ENCODE measurements at places on chromosomes 16 and 17.

GRCh38 chr17:81635973-81636504 is 873 bp downstream of the NPLOC4 start:
- no peak for DNase-seq

DNA sequence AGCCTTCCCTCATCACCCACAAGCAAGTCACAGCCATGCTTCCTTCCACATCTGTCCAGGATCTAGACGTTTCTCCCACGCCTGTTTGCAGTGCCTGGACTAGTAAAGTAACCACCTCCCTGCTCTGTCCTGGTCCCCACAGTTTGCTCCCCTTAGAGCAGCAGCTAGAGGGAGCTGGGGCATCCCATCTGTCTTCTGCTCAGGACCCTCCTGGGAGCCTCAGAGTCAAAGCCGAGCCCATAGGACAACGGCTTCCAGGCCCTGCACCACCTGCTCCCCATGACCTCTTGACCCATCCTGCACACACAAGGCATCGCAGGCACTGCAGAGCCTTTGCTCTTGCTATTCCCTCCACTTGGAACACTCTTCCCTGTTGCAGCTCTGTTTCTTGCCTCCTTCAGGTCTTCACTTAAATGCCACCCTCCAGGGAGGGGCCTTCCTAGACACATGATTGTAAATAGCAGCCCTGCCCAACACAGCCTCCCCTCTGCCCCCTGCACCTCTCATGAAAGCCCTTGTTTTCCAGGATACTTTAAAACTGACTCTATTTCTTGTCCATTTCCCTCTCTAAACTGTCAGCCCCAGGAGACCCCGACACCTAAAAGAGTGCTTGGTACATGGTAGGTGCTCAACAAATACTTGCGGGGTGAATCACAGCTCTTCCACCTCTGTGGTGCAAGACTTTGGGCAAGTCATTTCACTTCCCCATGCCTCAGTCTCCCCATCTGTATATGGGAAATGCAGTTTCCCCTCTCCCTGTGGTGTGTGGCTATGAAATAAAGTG is 3.1 kb downstream of the NATD1 start:
- DNase-seq: no peak

DNA sequence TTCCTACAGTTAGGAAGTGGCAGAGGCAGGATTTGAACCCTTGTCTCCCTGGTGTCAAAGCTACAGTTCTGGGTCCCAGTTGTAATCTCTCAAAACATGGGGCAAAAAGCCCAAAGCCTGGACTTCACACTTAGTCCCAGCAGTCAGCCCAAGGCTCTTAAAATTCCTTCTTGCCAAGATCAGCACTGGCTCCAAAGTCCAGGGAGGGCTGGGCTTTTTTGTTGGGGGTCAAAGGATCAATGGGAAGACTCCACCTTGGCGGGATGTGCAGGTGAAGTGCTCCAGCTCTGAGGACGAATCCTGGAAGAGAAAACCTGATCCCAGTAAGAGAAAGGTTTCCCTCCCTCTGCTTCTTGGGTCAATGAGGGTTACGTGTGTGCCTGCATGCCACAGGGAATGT is 195.5 kb downstream of the HAPSTR1 start:
- no peak for DNase-seq

DNA sequence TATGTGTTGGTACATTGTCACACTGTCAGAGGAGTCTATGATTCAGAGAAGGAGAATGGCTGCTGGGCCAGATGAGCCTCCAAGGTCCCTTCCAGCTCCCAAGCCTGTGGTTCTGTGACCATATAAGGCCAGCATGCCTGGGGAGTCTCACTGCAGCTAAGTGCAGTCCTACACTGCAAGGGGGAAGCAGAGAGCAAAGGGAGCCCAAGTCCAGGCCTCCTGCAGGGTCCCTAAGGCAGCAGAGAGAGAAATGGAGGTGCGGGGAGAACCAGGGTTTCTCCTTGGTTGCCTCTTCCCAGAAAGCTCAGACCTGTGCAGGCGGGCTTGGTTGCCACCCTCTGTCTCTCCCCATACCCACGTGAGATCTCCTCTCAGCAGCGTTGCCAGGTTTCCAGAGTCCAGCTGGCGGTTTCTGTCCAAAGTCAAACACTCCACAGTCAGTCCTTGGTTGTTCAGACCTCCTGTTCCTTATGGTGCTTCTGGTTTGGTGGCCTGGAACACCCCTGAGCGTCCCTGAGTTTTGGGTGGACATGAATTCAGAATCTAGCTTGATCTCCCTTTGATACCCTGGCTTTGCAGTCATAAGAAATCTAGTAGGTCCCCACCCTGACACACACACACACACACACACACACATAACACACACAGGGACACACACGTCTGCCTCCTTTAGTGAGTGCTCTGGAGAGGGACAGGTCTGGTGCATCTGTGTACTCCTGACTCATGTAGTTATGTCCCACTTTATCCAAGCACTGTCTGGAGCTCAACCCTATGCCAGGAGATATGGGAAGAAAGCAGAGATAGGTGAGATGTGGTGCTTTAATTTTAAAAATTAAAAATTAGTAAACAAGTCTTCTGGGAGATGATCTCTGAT is 78.8 kb downstream of the GNAO1 start:
- DNase-seq: peak; percentile 89

DNA sequence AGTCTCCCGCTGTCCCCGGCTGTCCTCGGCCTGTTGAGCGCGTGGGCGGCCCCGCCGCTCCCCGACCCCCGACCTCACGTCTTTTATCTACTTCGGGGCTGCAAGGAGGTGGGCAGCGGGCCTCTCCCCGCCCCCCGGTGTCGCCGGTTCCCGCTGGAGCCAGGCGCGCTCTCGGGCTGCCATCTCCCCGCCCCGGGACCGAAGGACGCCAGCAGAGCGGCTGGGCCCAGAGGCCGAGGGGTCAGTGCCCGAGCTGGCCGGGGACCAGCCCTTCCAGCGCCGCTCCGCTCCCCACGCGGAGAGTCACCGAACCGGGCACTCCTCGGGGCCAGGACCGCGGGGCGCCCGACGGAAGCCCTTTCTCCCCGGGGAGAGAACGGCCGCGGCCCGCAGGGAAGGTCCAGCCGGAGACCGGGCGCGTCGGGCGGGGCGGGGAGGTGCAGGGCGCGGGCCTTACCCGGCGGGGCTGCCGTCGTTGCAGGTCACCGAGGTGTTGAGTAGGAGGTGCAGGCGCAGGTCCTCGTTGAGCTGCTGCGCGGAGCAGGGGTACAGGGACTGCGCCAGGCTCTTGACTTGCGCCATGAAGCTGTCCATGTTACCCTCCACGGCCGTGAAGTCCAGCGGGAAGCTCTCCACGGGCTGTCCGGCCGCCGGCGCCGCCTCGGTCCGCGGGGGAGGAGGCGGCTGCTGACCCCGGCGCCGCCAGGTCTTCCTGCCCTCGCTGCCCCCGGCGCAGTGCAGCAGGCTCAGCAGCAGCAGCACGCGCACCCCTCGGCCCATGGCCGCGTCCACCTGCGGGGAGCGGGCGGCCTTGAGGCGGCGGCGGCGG is 643 bp downstream of the NOTUM start:
- peak; percentile 26 for DNase-seq

DNA sequence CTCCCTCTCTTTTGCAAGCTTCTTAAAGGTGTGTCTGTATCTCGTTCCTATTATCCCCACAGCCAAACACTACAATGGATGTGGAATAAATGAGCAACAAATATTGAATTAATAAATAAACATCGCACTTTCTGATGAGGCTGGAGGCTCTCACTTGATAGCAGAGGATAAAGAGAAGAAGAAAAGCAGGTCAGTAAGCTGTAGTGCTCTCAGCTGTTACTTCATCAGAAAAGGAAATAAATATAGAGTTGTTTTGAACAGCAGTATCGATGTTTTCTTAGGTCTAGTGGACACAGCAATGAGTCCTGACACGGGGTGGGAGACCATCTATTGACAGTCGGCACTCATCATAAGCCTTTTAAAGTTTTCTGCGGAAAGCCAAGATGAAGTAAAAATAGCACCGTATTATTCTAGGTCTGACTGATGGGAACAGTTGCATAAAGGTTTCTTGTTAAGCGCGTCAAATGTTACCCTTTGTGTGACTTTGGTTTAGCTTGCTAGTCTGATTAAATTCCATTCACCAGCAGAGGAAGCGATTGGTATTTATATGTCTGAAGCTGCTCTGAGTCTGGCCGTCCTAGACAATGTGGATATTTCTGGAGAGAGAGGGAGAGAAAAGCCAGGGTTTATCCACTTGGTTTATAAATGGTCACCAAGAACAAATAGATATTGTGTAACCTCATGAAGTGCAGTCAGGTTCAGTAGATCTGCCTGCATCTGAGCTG is 646.1 kb downstream of the CDH11 start:
- peak; percentile 65 for DNase-seq

- DNase-seq: no peak
Observed at GRCh38 chr17:35001549-35001948, 21.2 kb downstream of the LIG3 start.

- no peak for DNase-seq
Observed at GRCh38 chr17:7403727-7403976, 245 bp downstream of the TMEM256 start.

Data from astrocyte of the hippocampus (primary cell).